Right cardiac atrium (tissue), 5 donors: ENCODE measurements at places on chromosomes 3 and 15. TPM values are rescaled to one million over a fixed set of nuclear protein-coding genes. Genes with fewer than 3 reads are reported as not detected.

- DNase-seq: no peak
These were observed 839.8 kb downstream of the NTRK3 start for GRCh38 chr15:87416591-87417257.

DNA sequence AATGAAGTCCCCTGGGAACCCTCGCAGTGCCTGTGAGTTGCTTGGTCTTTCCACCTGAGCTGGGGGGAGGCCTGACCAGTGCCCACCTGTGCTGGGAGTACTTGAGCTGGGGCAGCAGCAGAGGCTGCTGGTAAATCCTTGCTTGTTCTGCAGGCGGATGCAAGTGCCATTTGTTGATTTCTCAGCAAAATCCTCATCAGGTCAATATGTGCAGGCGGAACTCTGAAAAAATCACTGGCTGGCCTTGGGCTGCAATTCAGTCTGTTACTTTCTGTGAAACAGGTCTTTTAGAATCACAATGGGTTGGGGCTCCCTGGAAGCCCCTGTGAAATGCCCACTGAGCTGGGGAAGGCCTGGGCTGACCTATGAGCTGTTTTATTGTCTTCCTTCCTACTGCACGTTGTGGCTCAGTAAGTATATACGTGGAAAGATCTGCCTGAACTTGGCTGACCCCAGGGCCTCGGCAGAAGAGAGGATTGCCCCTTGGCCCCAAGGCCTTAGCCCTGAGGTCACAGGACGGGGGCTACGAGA, 182.0 kb upstream of the RGMA start:
- DNase-seq: no peak

DNA sequence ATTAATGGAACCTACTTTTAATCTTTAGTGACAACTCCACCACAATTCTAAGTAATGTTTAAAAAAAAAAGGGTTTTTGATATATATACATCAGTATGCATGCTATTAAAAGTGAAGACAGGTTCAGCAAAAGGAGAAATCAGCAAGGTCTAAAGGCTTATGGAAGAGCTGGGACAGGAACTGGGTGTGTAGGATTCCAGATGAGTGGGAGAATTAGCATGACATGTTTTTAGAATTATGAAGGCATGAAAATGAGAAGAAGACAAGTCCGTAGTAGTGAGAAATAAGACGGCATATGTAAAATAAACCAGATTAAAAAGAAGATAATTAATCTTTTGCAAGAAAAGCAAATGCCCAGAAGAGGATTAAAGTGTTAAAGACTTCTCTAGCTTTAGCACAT, 52.0 kb downstream of the CBLB start:
- DNase-seq: no peak

GRCh38 chr15:67762610-67763368, 62.5 kb upstream of the SKOR1 start:
- DNase-seq: no peak

The TIMP4 gene
- 18.6 TPM for polyA plus RNA-seq

The NPHP3 gene
- polyA plus RNA-seq: 10.7 TPM
